ENCODE measurements at places on chromosomes 13 and 19. TPM values are rescaled to one million over a fixed set of nuclear protein-coding genes. Genes with fewer than 3 reads are reported as not detected.

The ZNF112 gene
- total RNA-seq = 7.6 TPM

GRCh38 chr13:29515372-29515771, 80.1 kb downstream of the SLC7A1 start:
- no peak for DNase-seq

DNA sequence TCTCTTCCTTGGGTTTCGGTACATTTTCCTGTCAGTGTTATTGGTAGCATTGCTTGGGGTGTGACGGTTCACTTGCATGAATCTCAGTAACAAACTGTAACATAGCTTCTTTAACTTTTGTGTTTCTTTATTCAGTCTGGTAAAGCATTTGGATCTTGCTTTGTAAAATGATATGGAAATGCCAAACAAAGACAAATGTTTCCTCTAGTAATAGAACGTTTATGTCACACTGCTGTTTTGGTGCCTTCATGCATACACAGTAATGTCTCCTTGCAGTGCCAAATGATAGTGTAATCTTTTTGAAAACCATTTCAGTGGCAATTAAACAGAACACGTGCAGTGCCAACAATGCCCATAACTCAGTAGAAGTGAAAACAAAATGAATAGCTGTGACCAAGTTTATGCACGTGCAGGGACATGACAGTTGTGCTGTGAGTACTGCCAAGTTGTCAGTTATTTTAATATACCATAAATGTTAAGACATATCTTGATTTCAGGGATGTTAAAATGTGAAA, 110.8 kb downstream of the RXFP2 start:
- DNase-seq = no peak

- no peak for DNase-seq
Measured at GRCh38 chr19:7731218-7731595, 703 bp downstream of the CLEC4G start.

GRCh38 chr19:46604781-46605355, 3.7 kb downstream of the CALM3 start:
- no peak for DNase-seq

GRCh38 chr19:45450012-45450333, 17.8 kb upstream of the FOSB start:
- no peak for DNase-seq

DNA sequence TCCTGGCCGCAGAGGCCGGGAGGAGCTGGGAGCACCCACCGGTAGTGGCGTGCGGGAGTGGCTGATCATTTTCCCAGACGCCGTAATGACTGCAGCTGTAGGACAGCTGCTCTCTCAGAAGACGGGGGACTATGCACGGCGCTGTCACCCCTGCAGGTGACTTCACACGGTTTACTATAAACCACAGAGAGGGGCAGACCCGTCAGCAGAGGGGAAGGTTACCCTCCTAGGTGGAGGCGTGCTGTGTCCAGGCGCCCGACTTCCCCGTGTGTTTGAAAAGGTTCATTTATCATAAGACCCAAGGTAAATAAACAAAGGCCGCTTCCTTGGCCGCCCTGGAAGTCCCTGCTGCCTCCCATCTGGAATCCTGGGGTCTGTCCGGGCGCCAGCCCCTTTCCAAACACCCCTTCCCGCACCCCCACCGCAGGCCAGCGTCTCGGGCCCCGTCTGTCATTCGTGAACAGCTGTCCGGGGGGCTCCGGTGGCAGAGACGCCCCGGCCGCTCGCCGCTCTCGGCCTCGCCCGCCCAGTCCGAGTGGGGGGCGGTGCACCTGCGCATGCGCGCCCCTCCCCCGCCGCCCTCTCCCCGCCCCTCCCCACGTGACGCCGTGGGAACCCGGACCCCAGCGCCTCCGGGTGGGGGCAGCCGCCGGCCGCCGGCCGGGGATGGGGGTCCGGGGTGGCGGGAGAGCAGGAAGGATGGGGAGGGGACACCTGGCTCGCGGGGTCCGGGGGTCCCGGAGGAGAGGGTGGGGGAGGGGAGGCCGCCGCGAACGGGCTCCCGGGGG, 915 bp downstream of the SHC2 start:
- no peak for DNase-seq

DNA sequence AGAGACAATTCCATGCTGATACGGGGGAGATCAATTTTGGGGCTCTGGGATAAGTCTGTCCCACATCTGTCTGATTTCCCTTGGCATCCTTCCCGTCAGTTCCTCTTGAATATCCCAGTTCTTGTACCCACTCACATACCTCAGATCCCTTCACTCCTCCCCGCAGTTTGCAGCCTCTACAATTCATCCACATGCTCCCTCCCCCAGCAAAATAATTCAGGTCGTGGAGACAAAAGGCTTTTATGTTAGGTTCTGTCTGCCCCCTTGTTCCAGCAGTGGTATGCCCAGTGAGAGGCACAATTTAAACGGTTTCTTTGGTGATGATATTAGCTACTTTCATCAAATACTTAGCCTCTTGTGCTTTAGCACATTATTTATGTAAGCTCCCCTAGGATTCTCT, 9.6 kb downstream of the RPS16 start:
- DNase-seq = no peak

Data from kidney epithelial cell (primary cell).